ENCODE measurements at places on chromosomes 11 and 22.
A peak's percentile ranks its signal among the peaks of the same experiment; 100 is the strongest.

GRCh38 chr11:18001191-18001590, 11.7 kb downstream of the SERGEF start:
- no peak for DNase-seq

- DNase-seq = peak; percentile 31
Measured at GRCh38 chr11:6609502-6610015, 2.5 kb downstream of the TAF10 start.

GRCh38 chr11:35418282-35419183, 825 bp downstream of the SLC1A2 start:
- DNase-seq = peak; percentile 86

DNA sequence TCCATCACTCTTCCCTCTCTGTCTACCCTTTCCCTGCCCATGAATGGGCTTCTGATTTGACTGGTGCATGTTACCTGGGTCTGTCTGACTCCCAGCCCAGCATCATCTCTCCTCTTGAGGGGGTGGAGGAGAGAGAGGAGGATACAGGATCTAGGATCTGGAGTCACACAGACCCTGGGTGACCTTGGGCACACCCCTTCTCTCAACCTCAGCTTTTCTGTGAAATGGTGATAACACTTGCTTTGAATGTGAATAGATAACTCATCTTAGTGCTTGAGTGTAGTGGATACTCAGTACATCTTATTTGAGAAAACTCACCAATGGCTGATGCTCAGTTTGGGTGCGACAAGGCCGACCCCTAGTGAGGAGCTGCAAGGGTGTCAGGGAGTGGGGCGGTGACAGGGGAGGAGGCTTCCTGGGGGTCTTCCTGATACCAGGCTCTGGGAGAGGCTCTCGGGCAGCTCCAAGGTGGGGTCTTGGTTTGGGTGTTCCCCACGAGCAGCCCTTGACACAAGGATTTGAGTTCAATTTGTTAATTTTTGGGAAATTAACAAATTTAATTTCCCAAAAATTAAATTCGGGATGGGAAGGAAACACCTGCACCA, 9.0 kb downstream of the INCENP start:
- DNase-seq = no peak

DNA sequence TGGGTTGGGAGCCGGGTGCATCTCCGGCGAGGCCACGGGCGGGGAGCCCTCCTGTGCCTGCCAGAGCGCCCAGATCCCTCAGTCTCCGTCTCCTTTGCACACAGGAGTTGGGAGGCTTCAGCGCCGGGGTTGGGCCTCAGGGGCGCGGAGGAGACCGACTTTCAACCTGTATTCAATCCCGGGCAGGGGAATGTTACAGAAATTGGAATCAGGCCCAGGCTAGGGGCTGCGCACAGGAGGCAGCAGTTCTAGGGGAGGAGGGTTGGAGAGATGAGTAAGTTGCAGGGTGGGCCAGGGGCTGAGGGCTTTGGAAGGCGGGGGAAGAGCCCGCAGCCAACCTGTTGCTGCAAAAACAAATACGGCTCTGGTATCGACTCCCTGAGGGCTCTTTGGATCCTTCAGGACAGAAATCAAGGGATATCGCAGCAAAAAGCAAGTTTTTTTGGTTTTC, 640 bp upstream of the KCNA4 start:
- DNase-seq = peak; percentile 74

DNA sequence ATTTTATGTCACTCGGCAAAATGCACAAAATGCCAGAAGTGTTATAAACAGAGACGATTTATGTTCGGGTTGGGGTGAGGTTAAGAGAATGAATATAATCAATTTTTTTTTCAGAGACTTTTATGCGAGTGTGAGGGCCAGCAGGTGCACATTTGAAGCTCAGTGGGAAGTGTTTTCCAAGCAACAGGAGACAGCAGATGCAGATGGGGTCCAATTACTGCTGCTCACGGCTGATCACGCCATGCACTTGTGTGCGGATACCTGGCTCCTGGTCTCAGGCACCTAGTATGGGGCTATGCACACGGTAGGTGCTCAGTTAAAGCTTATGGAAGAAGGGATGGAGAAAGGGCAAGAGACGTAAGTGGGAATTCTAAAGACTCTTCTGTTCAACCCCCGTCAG, 249.1 kb downstream of the MIAT start:
- DNase-seq = no peak

DNA sequence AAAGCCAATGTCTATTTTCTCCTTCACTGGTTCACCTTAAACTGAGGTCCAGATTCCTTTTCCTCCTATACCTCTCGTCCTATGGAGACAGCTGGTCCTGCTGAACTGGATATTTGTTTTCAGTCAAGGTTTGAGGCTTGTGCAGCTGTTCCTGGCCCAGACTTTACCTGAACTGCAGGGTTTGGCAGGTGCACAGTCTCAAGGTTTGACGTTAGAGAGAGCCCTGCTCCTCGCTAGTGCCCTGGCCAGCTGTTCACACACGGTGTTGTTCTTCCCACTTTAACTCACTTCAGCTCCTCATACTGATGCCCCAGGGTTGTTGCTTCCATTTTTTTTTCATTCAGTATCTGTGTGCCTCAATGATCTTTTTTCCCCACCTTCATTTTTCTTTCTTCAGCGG, 74.0 kb upstream of the TTC12 start:
- DNase-seq = no peak

GRCh38 chr22:22692707-22693530, 48.5 kb downstream of the GGTLC2 start:
- DNase-seq = peak; percentile 92

- peak; percentile 35 for DNase-seq
Measured at GRCh38 chr22:46054091-46055073, 77.4 kb upstream of the WNT7B start.

DNA sequence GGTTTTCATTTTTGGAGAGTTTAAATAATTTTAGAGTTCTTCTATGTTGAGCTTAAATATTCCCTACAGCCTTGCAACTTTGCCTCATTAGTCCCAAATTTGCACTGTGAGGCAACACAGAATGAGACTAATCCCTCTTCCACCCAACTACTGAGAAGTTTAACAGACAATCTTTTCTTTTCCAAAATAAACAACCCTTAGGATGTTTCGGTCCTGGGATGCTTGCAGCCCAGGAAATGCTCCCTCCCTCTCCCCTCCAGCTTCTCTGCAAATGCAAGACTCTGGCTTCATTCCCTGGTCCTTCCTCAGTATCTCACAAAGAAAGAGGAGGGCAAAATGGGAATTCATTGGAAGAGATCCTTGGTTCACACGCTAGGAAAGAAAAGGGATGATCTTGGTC, 222.5 kb downstream of the ST3GAL4 start:
- no peak for DNase-seq

- no peak for DNase-seq
Measured at GRCh38 chr11:122734848-122735496, 79.5 kb downstream of the UBASH3B start.

DNA sequence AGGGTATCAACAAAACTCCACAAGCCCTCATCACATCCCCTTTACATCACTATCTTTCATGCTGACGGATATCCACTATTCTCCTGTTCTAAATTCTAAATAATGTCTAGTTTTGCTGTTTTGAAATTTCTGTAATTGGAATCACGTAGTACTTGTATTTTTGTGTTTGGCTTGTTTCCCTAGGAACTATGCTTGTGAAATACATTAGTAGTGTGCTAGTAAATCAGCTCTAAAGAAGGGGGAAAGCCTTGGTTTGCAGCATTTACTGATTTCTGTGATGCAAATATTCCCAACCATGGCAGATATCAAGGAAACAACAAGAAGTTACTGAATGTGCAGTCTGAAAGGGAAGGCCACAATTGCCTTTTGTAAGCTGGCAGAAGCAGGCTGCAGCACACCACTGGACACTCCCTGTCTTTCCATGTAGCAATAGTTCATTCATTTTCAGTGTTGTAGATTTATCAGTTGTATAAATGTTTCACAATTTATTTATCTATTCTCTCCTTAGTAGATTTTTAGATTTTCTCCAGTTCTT, 4.7 kb upstream of the FOLH1 start:
- DNase-seq = no peak

- DNase-seq = no peak
Measured at GRCh38 chr11:77035039-77035438, 841 bp downstream of the B3GNT6 start.

DNA sequence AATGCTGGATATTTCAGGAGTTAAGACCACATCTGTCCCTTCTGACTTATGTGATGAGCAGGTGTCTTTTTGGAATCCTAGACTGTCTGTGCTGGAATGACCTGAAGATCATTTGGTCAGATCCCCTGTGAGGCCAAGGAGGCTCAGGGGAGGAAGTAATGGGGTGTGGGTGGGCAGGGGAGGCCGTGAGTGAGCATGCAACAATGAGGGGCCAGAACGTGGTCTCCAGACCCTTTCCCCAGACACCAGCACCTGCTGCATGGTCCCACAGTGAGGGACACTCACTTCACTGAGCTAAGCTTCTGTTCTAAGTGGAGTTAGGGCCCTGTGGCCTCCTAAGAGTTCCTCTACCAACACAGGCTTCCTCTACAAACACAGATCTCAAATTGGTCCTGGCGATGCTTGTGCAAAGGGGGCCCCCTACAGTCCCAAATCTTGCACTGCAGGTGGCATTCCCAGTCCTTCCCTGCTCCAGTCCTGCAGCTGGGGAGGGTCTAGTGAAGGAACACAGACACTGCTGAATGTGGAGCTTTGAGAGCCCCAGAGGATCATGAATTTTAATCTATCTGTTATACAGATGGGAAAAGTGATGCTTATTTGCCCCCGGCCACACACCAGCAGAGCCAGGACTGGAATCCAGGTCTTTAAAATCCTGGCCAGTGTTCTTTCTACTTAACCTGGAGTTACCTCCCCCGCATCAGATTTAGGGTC, 7.4 kb downstream of the USP2 start:
- DNase-seq = peak; percentile 97

DNA sequence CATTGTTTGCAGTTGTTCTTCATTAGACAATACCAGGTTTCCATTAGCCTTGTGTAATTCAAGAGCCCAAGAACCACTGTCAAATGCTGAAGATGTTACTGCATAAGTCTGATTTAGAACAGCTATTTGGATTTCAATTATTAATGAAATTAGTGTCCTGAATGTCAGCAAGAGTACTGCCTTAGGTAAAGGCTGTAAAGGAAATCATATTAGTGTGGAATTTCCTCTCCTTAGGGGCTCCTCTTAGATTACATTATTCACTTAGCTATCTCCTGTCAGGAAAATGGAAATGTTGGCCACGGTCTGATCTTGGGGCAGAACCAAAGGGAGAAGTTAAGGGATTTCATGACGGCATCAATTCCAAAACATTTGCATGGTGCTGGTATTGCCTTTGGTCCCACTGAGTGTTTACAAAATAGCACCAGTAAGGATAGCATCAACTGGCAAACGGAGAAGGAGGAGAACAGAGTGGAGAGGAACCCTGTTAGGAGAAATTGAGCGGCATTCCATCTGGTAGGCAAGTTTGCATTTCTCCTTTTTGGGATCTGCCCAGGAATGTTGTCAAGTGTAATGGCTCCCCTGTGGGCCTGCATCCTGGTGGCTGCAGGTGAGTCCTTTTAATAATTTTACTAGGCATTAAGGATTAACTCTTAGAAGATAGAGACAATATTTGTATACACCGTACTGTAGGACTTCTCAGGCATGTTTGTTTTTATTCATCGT, at the start of gene HTR3B:
Gene HTR3B (plus strand): TSS at position 418 of the 723 bp plus-strand sequence. CDS start 138 bp downstream, at position 556.
- DNase-seq = peak; percentile 60

DNA sequence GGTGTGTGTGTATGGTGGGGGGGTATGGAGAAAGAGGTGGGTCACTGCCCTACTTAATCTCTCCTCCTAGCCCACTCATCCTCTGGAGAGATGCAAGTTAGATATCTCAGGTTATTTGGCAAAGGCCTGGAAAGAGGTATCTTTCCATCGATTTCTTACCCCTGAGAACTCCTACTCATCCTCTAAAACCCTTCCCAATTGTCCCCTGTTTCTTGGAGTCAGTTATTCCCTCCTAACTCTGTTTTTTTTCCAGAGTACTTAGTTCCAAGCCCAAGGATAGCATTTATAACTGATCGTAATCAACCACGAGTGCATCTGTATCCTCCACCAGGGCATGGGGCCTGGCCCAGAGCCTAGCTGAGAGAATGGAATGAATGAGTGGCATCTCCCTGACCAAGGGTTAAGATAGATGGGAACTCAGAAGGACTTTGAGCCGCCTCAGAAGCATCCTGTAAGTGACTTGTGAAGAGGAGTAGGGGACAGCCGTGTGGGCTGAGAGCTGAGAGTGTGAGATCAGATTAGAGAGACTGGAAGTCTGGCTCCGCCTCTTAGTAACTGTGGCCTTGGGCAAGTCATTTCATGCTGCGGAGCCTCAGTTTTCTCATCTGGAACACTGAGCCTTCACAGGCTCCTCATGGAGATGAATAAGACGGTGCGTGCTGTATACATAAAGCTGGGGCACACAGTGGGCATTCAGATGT, 16.2 kb downstream of the CD6 start:
- peak; percentile 8 for DNase-seq

- no peak for DNase-seq
Measured at GRCh38 chr22:20940904-20941385, 23.7 kb downstream of the CRKL start.

- no peak for DNase-seq
Measured at GRCh38 chr11:28524098-28524497, 415.9 kb downstream of the METTL15 start.

- no peak for DNase-seq
Measured at GRCh38 chr11:94305146-94305545, 766 bp downstream of the IZUMO1R start.

GRCh38 chr22:20149257-20150250, 1.3 kb downstream of the CCDC188 start:
- DNase-seq = no peak

DNA sequence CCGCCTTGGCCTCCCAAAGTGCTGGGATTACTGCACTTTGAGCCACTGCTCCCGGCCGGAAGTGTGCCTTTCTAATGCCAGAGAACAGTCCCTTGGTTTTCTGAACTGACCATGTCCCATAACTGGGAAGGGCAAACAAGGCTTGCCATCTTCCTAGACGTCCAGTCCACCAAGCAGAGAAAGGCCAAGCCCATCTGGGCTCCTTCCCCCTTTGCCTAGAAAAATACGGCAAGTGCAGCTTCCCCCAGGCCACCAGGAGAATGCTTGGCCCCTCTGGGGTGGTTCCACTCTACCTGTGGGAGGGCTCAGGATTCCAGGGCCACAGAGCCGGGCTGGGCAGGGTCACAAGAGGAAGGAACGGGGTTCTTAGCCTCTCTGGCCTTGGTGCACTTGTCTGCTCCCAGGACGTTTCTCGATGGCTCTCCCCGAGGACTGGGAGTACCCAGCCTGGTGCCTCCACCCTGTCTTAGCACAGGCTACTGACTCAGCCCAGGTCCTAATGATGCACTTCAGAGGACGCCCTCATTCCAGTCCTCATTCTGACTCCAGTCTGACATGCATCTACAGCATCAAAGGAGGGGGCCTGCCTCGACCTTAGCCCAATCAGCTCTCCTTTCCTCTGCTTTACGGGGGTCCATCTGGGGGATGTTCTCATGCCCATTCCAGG, 1.2 kb downstream of the USP2 start:
- no peak for DNase-seq

GRCh38 chr11:120384476-120384875, 48.3 kb downstream of the ARHGEF12 start:
- DNase-seq = no peak

DNA sequence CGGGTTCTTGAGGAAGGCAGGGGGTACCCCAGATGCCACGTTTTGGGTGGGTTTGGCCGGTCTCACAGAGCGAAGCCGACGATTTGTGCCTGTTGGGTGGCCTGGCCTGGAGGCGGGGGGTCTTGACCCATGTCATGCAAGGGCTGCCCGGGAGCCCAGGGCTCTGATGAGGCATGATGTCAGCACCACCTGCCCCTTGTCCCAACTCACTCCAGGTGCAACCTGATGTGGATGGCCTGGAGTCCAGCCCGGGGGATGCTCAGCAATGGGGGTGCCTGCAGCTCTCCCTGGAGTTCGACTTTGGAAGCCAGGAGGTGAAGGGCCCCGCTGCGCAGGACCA, 851 bp downstream of the SYT8 start:
- no peak for DNase-seq

- DNase-seq = no peak
Measured at GRCh38 chr22:20241579-20242392, 26.3 kb downstream of the RTN4R start.

Data from endodermal cell (in vitro differentiated cells).